ENCODE measurements at places on chromosomes 2 and 18.
A peak's percentile ranks its signal among the peaks of the same experiment; 100 is the strongest.

DNA sequence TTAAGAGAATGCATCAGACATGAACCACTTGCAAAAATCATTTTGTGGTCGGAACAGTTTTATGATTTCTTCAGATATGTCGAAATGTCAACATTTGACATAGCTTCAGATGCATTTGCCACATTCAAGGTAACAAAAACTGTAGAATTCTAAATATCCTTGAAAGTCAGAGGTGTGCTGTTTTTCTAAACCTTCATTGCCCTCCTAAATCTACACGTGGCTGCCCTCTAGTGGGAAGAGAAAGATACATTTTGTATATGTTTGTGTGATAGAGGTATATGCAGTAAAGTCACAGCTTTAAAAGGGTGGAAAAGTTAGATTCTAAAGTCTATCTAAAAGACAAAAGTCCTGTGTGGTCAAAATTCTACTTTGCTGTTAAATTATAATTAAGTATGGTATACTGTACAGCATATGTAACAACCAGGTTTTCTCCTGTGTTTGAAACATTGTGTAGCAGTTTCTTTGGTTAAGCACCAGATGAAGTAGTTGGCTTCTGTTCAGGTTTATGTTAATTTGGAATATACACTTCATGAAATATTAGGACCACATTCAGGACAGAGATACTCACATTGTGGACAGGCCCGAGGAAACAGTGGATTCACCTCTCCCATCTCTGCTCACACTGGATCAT, 65.9 kb upstream of the ITM2C start:
- DNase-seq = peak; percentile 5

DNA sequence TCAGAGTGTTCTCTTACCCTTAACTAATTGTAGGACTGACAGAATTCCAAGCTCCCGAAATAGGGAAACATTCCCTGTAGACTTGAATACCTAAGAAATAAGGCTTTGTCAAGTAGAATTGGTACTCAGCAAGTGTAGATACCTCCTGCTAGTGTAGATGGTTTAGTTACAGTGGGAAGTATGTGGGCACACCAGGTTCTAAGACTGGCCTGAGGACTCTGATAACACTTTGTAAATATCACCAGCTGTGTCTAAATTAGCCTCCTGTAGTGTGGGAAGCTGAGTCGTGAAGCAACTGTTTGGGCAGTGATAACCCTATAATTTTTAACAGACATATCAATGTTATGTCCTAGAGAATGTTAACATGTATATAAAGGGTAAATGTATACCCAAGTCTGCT, 304.5 kb downstream of the SLC8A1 start:
- no peak for DNase-seq

DNA sequence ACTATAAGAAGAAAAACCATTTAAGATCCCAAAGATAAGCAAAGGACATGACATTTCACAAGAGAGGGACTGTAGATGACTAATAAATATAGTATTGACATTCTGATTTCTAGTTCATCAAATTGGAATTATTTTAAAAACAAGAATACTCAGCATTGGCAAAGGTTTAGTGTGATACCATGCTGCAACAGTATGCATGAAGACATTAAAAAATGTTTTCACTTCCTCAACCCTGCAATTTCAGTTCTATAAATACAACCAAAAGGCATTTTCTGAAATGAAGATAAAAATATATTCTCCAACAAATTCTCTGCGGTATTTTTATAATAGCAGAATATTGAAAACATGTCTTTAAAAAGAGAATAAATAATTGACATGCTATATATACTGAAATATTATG, 2.1 kb downstream of the C2orf81 start:
- DNase-seq = no peak

DNA sequence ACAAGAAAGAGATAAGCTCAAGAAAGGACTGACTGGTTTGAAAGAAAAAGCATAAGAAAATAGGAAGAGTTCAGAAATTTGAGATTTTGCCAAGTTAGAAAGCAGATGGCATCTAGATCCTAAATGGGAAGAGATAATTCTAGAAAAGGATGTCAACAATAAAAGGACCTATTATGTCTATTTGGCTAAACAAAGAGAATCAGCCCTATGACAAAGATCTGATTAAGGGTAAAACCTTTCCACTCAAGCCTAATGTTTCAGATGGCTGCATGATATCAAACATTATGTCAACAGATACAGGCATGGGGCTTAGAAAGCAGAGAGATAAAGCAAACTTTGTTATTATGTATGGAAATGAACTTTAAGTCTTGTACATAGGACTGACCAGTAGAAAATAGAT, 465.0 kb upstream of the TRIB2 start:
- no peak for DNase-seq

Data from SIG-M5 (cell line).